ENCODE measurements at places on chromosomes 7 and 10. TPM values are rescaled to one million over a fixed set of nuclear protein-coding genes. Genes with fewer than 3 reads are reported as not detected.

- no peaks in the 10 kb centered on the region for H3K27me3 ChIP-seq
- H3K36me3 ChIP-seq: no peaks in the 10 kb centered on the region
- DNase-seq: no peak
- H3K4me3 ChIP-seq: no peak overlapping the region
- peaks cover 7% of the 10 kb centered on the region for H3K4me1 ChIP-seq
These were observed 75.4 kb downstream of the WDR11 start for GRCh38 chr10:120926611-120927010.

DNA sequence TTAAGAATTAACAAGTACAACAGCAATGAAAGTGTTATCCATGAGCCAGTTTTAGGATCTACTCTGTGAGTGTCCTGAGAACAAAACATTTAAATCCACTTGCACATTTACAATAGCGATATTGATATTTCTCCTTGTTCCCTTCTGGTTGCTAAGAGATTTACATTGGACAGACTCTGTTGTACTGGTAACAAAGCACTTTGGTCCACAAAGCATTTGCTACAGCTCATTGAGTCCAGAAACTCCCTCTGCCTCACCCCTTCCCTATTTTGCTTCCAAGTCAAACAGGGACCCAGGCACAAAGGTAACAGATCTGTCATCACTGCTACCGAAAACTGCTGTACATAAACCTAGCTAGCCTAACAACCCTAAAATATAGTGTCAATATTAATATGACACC, 2.1 kb downstream of the ANK3 start:
- H3K27me3 ChIP-seq: no peaks in the 10 kb centered on the region
- no peak for DNase-seq
- no peak overlapping the region for H3K4me3 ChIP-seq
- no peak overlapping the region for H3K27ac ChIP-seq
- no peaks in the 10 kb centered on the region for H3K4me1 ChIP-seq
- no peaks in the 10 kb centered on the region for H3K36me3 ChIP-seq

CCDC6 gene
- total RNA-seq: 49.8 TPM

XRCC2 gene
- total RNA-seq: 2.3 TPM

PON1 gene
- 37.4 TPM for total RNA-seq

Data from hepatocyte (in vitro differentiated cells).